ENCODE measurements at places on chromosomes 5 and 9. TPM values are rescaled to one million over a fixed set of nuclear protein-coding genes. Genes with fewer than 3 reads are reported as not detected.

Gene TMEM203
- total RNA-seq, result 29.4 TPM

Gene WHRN
- 12.6 TPM for total RNA-seq

Gene LHX6
- 0.07 TPM for total RNA-seq

Gene SKIC3
- total RNA-seq, result 70.0 TPM

Gene PTGDS
- not detected for total RNA-seq

Gene GLDC
- total RNA-seq, result 0.63 TPM

Gene FAM81B
- total RNA-seq, result not detected

Gene INSYN2B
- total RNA-seq, result not detected

Gene TTC39B
- total RNA-seq, result 17.8 TPM

Gene PCDHA1
- total RNA-seq, result not detected

Gene PCDHB3
- total RNA-seq, result not detected

Gene C7
- not detected for total RNA-seq

Gene IL3
- 0.98 TPM for total RNA-seq

Gene NUP155
- 89.9 TPM for total RNA-seq

Gene SPINK4
- not detected for total RNA-seq

Gene SLC6A3
- not detected for total RNA-seq

Gene TRPM3
- total RNA-seq, result not detected

Gene C9orf50
- total RNA-seq, result not detected

Gene NR2F1-AS1
- total RNA-seq, result not detected

Gene PCDHGA4
- not detected for total RNA-seq

Gene ANKRD18B
- 0.56 TPM for total RNA-seq

Gene AK1
- 14.8 TPM for total RNA-seq

Gene LHX3
- not detected for total RNA-seq

Gene IFNA2
- not detected for total RNA-seq

Gene PRR16
- not detected for total RNA-seq

Gene PCDHGA9
- not detected for total RNA-seq

Gene SHISAL2B
- not detected for total RNA-seq

Gene PDE8B
- total RNA-seq, result not detected

Gene SGCD
- not detected for total RNA-seq

Gene FANCG
- total RNA-seq, result 94.0 TPM

Gene LRRTM2
- total RNA-seq, result not detected

Gene GPR151
- not detected for total RNA-seq

Gene TTC23L
- 0.41 TPM for total RNA-seq

Gene RMRP
- 13,164 TPM for total RNA-seq

Gene HRH2
- 23.2 TPM for total RNA-seq

Gene DMGDH
- total RNA-seq, result 1.3 TPM

Gene MEIKIN
- total RNA-seq, result not detected

Gene TMEM171
- total RNA-seq, result not detected

Gene TMEM38B
- 11.3 TPM for total RNA-seq

Gene FAT2
- not detected for total RNA-seq

Gene MELK
- total RNA-seq, result 49.5 TPM

Gene SH2D3C
- total RNA-seq, result 30.3 TPM

Gene IRX1
- not detected for total RNA-seq

Gene LCN15
- not detected for total RNA-seq

Gene ADAMTS16
- total RNA-seq, result not detected

Gene DBH
- not detected for total RNA-seq

Gene SH3TC2
- not detected for total RNA-seq

Gene BNIP1
- total RNA-seq, result 25.2 TPM

Gene LHX2
- not detected for total RNA-seq
